ENCODE measurements at places on chromosomes 2 and 18.

- no peak for DNase-seq
These were observed 155.9 kb downstream of the FMNL2 start for GRCh38 chr2:152490686-152491455.

- no peak for DNase-seq
These were observed 227.6 kb downstream of the SEPTIN10 start for GRCh38 chr2:109386004-109386695.

- no peak for DNase-seq
These were observed 195.2 kb downstream of the FBXO15 start for GRCh38 chr18:73952296-73952946.

GRCh38 chr18:55910296-55910695 lies 322.3 kb upstream of the TCF4 start:
- no peak for DNase-seq

GRCh38 chr2:230593765-230594164 lies 118.9 kb upstream of the CAB39 start:
- no peak for DNase-seq

GRCh38 chr18:76491473-76491775 lies 3.6 kb downstream of the ZNF516 start:
- DNase-seq, result peak; percentile 80

DNA sequence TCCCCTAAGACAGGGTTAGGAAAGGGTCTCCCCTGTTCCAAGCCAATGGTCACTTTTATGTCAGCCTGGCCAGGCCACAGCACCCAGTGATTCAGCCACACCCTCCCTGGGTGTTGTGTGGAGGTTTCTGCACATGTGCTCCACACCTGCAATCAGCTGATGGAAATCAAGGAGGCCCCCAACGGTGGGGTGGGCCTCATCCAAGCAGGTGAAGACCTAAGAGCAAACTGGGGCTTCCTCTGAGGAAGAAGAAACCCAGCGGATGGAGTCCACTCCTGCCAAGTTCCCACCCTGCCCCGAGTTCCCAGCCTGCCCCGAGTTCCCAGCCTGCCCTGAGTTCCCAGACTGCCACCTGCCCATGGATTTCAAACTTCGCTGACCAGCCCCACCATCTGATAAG lies 55.4 kb downstream of the KIF1A start:
- no peak for DNase-seq

DNA sequence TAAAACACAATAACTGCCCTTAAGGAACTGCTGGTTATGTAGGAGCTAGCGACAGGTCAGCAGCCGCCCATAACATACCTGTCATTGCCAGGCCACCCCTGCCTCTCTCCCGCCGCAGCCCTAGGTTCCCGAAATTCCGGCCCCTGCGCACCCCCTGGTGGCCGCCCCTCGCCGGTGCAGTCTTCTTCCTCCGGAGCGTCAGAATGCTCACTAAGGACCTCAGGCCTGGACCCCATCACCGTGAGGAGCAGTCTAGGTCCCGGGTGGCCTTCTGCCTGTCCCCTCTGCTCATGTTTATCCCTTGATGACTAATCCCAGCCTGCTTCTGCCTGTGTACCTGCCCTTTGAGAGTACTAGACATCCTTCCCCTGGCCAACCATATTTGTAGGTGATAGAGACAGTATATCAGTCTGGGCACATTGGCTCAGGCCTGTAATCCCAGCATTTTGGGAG lies 115.7 kb upstream of the SLC1A4 start:
- DNase-seq, result peak; percentile 71

GRCh38 chr18:10249270-10249669 lies 205.2 kb upstream of the APCDD1 start:
- DNase-seq, result no peak

DNA sequence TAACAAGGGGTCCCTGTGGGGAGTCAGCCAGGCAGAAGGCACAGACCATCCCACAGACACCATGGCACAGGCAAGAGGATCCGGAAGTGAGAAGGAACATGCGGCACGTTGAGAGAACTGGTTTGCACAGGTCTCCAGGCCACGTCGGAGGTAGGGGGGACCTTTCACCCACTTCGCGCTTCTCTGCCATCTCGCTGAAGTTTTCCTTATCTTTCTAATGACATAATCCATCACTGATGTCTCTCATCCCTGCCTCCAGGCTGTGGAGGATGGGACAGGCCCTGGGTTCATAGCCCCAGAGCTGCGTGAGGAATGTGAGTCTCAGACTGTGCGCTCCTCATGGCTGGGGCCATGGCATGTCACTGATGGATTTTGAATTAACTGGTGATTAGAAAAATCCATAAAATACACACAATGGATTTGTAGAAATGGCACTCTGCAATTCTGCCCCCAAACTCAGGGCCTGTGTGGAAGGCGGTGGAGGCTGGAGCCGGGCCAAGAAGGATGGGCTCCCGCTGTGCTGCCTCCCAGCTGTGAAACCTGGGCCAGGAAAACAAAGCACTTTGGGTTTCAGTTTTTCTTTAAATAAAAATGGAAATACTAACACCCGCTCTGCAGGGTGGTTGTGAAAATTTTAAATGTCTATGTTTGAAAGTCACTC lies 113.3 kb upstream of the ALKAL2 start:
- no peak for DNase-seq

- DNase-seq, result no peak
These were observed 336.3 kb downstream of the NYAP2 start for GRCh38 chr2:225735844-225736243.

DNA sequence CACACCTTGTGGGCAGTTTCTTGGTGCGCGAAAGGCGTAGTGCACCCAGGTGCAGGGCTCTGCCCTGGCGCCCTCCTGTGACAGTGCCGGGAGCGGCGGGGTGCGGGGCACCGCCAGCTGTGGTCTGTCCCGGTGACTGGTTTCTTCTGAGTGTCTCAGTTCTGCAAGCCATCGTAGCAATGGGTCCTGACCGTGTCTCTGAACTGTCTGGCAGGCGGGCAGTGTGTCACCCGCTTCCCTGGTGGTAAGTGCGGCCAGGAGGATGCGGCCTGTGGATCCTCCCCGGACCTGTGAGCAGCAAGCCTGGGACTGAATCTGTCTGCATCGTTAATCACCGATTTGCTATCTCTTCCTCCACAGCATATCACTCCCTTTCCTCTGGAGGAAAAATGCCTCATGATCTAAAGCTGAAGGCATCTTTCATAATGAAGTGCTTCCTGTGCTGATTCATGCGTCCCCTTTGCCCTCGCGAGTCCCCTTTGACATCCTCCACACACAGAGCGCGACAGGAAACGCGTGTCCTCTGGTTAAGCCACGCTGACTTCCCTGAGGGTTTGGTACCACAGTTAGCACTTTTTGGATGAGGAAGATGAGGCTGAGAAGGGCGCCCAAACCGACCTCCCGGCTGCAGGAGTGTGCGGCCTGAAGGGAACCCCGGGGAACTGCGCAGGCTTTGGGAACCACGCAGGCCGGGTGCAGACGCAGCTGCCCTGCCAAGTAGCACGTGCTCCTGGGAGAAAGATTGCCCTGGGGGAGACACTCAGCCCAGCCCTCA lies 416.0 kb upstream of the HS6ST1 start:
- peak; percentile 45 for DNase-seq

- no peak for DNase-seq
These were observed 593.7 kb downstream of the NRXN1 start for GRCh38 chr2:50438259-50438658.

DNA sequence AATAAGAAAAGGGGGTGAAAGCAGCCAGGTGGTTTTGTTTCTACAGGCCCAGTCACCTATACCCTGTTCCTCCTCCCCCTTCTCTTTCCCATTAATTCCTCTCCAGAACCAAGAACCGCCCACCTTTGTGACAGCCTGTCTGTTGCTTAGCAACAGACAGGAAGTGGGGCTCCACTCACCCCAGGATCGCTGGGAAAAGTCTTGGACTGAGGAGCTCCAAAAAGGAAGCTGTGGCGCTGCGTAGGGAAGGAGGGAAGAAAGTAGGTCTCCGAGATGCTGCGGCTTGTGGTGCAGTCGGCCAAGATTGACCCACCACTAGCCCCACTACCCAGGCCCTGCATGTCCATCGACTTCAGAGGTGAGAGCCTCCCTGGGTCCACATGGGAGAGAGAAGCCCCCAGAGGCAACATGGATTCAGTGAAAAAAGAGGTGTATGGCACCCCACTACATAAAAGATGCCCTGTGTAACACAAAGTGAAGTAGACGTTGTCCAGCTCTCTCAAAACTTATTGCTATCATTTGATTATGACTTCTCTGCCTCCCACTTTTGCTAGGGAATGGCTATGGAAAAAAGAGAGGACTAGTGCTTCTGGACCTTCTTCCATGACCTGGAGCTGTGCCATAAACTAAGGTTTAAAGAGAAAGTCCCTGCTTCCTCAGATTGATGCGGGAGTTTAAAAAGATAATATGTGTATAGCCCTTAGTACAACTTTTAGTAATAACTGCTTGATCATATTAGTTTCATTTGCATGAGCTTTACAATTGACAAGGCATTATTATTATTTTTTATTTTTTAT lies at the start of gene FER1L5:
Gene FER1L5 (plus strand): TSS at position 201 of the 797 bp plus-strand sequence. CDS start 73 bp downstream, at position 274.
- DNase-seq, result no peak

- DNase-seq, result no peak
These were observed 2.5 kb upstream of the OSR1 start for GRCh38 chr2:19360966-19361321.

DNA sequence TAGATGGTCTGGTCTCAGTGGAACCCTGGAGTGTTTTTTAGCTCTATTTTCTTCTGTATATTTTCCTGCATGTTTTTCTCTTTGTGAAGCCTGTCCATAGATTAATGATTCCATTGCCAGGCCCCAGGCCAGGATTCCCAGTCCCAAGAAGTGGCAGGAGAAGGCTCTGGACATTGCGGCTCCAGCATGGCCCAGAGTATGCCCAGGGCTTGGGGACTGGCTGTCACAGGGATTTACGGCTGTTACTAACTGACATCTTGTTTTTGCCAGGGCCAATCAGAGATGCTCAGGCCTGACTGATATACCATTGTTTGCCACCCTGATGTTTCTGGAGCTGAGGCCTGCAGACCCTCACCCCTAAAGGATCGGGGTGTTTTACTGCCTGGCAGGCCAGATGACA lies 59.0 kb downstream of the PRKCE start:
- no peak for DNase-seq

DNA sequence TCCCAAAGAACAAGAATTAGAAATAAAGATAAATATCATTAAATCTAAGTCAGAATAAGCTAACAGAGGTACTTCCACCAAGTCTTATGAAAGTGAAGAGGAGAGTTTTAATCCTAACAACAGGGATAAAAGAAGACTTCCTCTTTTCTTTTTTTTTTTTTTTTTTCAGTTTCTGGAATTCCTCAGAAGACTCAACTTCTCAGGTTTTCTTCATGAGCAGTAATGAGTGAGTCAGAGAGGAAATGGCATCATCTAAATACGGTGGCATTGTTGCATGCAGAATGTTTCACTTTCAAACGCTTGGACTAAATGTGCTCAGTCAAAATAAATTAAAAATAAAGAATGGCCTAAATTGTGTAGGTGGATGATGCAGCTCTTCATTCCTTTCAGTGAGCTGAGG lies 45.6 kb upstream of the ARHGAP15 start:
- no peak for DNase-seq

DNA sequence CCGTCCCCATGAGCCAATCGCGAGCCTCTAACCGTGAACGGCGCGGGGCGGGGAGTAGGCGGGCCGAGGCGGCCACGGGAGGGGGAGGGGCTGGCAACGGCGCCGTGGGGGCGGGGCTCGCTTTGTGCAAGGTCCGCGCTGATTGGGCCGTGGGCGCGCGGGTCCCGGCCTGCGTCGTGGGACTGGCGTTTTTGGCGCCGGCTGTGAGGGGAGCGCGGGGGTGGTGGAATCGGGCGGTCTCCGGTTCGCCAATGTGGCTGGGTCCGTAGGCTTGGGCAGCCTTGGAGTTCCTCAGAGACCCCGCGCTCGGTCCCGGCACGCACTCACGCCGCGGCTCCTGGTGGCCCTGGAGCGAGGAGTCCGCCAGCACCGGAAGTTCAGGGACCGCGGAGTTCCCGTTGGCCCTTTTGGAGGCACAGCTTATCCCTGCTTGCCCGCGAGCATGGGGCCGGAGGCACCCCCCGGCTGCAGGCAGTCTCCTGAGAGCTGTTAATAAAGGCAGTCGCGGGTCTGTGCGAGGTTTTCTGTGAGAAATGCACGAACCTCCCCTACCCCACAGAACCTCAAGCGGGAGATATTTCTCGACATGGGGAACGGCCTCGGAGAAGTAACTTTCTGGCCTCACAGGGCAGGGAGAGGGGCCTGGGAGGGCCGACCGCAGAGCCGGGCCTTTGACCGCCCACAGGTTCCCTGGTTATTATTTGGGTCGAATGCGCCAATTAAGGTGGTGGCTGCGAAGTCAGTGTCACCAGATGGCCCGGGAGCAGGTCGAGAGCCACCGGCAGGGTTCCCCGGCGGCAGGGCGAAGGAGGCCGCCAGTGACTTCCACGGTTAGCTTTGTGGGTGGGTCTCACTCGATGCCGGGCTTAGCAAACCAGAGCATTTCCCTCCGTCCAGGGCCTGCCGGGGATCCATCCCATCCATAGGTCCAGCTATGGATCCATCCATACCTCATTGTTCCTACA lies 574 bp upstream of the NCL start:
- DNase-seq, result peak; percentile 16

- no peak for DNase-seq
These were observed 93.9 kb downstream of the ZNF804A start for GRCh38 chr2:184692141-184692734.

- no peak for DNase-seq
These were observed 24.4 kb downstream of the PSD4 start for GRCh38 chr2:113198048-113198789.

DNA sequence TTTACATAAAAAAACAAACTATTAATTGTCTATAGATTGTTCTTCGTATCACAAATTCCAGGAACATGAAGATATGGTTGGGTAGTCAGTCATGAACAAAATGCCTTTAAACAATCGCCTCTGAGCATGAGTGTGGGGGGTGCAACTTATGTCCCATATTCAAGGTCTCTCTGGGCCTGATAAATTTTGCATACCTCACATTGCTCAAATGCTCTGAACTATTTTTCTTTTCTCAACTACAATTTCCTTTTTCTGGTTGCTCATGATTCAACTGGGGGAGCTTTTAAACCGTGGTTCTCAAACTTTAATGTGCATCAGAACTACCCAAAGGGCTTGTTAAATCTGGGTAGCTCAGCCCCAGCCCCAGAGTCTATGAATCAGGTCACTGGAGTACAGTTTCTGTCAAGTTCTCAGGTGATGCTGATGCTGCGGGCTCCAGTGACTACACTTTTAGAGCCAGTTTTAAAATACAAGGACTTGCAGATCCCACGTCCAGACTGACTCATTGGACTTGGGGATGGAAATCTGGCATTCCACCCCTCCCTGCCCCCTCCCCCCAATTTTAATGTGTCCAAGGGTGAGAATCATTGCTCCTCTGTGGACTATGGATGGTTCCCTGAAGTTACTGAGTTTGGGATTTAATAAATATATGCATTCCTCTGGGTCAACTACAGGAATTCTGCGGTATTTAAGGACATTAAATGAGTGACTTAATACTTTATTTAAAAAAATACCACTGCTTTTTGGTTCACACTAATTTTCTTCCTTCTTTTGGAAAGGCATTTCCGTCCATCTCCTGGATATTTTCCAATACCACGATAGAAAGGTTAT lies 1.5 kb upstream of the GPD2 start:
- DNase-seq, result no peak

DNA sequence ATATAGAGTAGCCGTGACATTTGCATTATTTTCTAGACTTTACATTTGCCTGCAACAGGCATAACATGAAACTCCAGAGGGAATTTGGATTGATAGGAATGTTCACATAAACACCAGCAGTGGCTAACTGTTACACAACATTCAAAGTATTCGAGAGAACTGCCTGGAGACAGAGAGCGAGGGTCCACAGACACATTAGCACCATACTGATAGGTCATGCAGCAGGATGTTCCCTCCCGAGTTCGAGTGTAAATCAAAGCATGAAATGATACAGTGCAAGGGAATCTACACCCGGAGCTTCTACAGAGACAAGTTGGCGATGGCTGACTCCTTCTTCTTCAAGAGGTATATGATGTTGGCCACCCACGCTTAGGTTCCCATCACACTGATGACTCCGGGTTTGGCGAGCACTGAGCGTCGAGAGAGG lies 89.5 kb downstream of the COL6A3 start:
- DNase-seq, result no peak
